Calu3 (cell line): ENCODE measurements at places on chromosomes 4 and X. TPM values are rescaled to one million over a fixed set of nuclear protein-coding genes. Genes with fewer than 3 reads are reported as not detected.

Gene KIT
- total RNA-seq: not detected in 2 replicates

Gene GAGE12J
- not detected in 2 replicates for total RNA-seq

Gene USP17L19
- total RNA-seq: not detected in 2 replicates

Gene GABRQ
- total RNA-seq: not detected in 2 replicates

Gene APLN
- total RNA-seq: 0.35 TPM in 1 of 2 replicates, not detected in the other

Gene TMEM154
- total RNA-seq: 23.3 and 26.4 TPM in 2 replicates

Gene FATE1
- not detected in 2 replicates for total RNA-seq

Gene COX7B2
- not detected in 2 replicates for total RNA-seq

Gene RIBC1
- 1.2 and 1.6 TPM in 2 replicates for total RNA-seq

Gene SLC49A3
- total RNA-seq: 0.24 and 0.40 TPM in 2 replicates

Gene RTL3
- not detected in 2 replicates for total RNA-seq

Gene SPIN3
- 19.4 and 26.2 TPM in 2 replicates for total RNA-seq

- H3K4me1 ChIP-seq: peaks cover 9% of the 10 kb centered on the region
- H3K27me3 ChIP-seq: no peaks in the 10 kb centered on the region
- peak overlapping the region; percentile 69 for H3K4me3 ChIP-seq
- DNase-seq: peak; percentile 15
- H3K27ac ChIP-seq: peak overlapping the region; percentile 66
Measured at GRCh38 chr4:79049840-79050540, 110.8 kb upstream of the PAQR3 start.

DNA sequence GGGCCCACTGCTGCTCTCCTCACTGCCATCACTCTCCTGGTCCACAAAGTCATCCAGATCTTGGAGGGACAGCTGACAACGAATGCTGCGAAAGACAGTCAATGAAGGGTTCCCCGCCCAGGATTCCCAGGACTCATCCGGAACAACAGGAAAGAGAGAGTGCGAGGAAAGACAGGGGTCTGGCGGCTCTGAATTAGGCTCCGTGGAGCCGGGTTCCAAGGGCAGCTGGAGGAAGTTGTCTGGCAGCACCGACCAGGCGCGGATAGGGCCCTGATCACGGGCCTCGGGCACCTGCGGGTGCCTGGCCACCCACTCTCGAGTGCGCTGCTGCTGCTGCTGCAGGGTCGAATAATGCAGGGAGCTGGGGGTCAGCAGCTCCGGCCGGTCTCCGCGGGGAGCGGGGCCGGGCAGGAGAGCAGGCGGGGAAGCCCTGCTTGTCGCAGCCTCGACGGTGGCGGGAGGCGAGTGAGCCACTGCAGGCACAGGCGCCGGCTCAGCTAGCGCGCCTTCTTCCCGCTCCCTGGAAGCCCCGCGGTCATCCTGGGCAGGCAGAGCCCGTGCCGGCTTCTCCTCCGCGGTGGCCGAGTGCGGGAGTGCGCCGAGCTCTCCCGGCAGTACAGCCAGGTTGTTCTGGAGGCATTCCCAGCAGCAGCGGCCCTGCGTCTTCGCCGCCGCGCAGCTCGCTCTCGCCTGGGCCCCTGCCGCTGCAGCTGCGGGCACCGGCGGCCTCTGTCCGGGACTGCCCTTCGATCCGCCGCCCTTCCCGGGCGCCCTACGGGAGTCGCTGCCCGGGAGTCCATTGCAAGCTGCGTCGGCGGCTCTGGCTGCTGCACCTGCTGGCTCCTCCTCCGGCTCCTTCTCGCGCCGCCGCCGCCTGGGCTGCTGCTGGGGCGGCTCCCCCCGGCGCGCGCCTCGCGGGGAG lies 1.1 kb downstream of the SOWAHB start:
- H3K4me3 ChIP-seq: peak overlapping the region; percentile 71
- H3K36me3 ChIP-seq: peaks cover 16% of the 10 kb centered on the region
- H3K27me3 ChIP-seq: peaks cover 12% of the 10 kb centered on the region
- peak; percentile 54 for DNase-seq

DNA sequence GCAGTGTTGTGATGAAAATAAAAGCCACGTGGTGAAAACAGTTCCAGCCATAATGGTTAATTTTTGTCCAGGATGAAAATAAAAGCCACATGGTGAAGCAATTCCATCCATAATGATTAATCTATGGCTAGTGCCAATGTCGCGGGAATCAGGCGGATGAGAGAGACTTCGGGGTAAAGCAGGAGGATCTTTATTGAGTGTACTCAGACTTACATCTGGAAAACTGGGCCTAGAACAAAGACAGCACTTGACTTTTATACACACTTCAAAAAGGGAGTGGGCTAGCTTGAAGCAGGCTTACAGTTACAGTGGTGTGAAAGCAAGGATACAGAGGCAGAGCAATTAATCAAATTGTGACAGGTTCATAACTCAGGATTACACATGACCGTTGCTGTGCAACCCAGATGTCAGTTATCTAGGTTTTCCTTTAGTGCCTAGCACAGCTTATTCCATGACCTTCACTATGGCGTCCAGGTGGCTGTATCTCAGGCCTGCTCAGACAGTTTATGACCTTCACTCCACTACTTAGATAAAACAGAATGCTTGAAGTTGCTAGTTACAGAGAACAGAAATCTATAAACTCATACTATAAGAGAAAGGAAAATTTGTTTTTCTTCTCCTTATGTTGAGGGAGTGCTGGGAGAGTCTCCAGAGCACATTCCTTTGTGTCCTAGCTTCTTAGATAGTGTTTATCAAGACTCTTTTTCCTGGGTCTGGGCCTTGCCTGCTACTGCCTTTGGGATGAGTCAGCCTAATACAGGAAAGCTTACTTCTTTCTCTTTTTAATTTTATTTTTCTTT lies 5.9 kb upstream of the PLA2G12A start:
- H3K27me3 ChIP-seq: no peaks in the 10 kb centered on the region
- no peaks in the 10 kb centered on the region for H3K4me1 ChIP-seq
- no peak overlapping the region for H3K4me3 ChIP-seq
- no peaks in the 10 kb centered on the region for H3K36me3 ChIP-seq

GRCh38 chr4:78553043-78553396 lies 1.4 kb downstream of the ANXA3 start:
- no peak for DNase-seq
- peak overlapping the region; percentile 86 for H3K4me3 ChIP-seq
- H3K4me1 ChIP-seq: peaks cover 41% of the 10 kb centered on the region
- no peaks in the 10 kb centered on the region for H3K27me3 ChIP-seq

- peaks cover 17% of the 10 kb centered on the region for H3K36me3 ChIP-seq
- H3K4me3 ChIP-seq: peak overlapping the region; percentile 33
- no peaks in the 10 kb centered on the region for H3K27me3 ChIP-seq
- H3K27ac ChIP-seq: peak overlapping the region; percentile 83
- DNase-seq: peak; percentile 34
Measured at GRCh38 chrX:24145303-24146186, 4.0 kb upstream of the ZFX start.

DNA sequence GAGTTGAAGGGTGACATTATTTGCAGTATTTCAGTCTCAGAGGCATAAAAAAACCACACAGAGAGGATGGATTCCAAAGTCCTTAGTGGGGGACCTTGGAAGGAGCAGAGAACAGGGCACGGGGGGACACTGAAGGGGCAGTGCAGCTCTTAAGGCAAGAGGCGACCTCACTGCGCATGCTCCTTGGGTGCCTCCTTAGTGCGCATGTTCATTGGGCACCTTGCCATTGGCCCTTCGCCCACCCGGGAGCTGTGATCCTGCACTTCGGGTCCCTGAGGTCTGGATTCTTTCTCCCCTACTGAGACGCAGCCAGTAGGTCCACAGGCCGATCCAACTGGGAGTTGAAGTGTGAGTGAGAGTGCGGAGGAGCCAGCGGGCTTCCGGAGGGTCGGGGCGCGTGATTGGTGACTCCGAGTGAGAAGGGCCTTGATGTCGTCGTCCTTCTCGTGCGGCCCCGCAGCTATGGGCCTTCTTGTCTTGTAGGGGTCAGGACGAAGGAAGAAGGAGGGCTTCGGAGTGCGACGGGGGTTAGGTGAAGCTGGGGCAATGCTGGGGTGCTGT lies at the start of gene XAGE5:
TSS of gene XAGE5 (plus strand) at position 223 of the 561 bp plus-strand sequence. CDS start 1,280 bp downstream, outside the sequence.
- H3K4me3 ChIP-seq: no peak within 1 kb of the TSS
- H3K27ac ChIP-seq: no peak within 1 kb of the TSS
- no peaks in the 10 kb centered on the region for H3K4me1 ChIP-seq
- no peaks in the 10 kb centered on the region for H3K36me3 ChIP-seq

GRCh38 chrX:108105473-108105872 lies 13.9 kb downstream of the ATG4A start:
- H3K4me1 ChIP-seq: no peaks in the 10 kb centered on the region
- no peaks in the 10 kb centered on the region for H3K36me3 ChIP-seq
- no peak for DNase-seq
- no peak overlapping the region for H3K4me3 ChIP-seq

DNA sequence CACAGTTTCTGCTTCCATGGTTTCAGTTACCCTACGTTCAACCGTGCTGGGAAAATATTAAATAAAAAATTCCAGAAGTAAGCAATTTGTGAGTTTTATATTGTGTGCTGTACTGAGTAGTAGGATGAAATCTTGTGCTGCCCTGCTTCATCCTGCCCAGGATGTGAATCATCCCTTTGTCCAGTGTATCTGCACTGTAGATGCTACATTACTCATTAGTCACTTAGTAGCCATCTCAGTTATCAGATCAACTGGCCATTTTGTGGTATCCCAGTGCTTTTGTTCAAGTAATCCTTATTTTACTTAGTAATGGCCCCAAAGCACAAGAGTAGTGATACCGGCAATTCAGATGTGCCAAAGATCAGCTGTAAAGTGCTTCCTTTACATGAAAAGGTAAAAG lies 97.9 kb downstream of the COX18 start:
- H3K27ac ChIP-seq: no peak overlapping the region
- H3K4me1 ChIP-seq: no peaks in the 10 kb centered on the region
- no peak for DNase-seq
- H3K4me3 ChIP-seq: no peak overlapping the region
- no peaks in the 10 kb centered on the region for H3K36me3 ChIP-seq

- peaks cover 31% of the 10 kb centered on the region for H3K27me3 ChIP-seq
- H3K27ac ChIP-seq: no peak overlapping the region
- no peak for DNase-seq
- H3K36me3 ChIP-seq: no peaks in the 10 kb centered on the region
- no peak overlapping the region for H3K4me3 ChIP-seq
- H3K4me1 ChIP-seq: no peaks in the 10 kb centered on the region
Measured at GRCh38 chr4:4344915-4345527, 41.9 kb upstream of the NSG1 start.

DNA sequence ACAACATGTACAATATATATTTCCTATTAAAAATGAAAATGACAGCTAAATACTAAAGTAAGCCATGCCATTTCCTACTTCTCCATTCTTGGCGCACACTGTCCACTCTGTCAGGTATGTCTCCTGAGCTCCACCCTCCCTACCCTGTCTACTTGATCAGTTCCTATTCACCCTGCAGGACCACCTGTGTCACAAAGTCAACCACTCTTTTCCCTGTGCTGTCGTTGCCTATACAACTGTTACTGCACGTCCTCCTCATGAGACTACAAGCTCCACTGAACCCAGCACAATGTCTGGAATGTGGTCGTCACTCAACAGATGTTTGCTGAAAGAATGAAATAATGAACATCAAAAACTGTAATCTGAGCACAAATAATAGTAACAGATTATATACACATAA lies 54.9 kb downstream of the SLC9A7 start:
- peaks cover 14% of the 10 kb centered on the region for H3K4me1 ChIP-seq
- H3K36me3 ChIP-seq: no peaks in the 10 kb centered on the region
- H3K27ac ChIP-seq: no peak overlapping the region
- H3K27me3 ChIP-seq: no peaks in the 10 kb centered on the region

DNA sequence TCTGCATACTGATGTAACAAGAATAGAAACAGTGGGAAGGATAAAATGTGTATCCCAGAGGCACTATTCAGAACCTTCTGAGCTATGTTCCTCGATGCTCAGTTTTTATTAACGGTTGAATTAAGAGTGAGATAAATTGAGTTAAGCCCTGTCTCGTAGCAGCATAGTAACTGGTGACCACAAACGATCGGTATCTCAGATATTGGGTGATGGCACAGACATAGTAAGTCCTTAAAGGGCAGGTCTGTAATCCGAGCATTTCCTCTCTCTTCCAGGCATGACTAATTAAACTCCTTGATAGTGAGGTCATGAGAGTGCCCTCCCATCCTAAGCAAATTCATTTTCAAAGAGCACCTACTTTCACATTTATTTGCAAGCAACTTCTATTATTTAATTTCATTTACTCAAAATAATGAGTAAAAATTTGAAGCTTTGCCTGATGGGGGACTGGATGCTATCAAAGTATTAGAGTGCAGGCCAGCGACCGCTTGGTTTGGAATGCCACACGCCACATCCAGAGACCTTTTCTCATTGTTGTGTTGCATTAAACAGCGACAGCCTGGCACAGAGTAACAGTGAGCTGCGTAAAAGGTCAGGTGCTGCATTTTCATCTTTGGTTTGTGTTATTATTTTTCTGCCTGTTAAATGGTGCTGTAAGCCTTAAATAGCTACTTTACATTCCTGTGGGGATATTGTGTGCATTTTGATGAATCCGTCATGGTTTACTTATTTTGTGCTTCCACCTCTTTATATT lies 101.9 kb downstream of the PCDH7 start:
- DNase-seq: no peak
- no peaks in the 10 kb centered on the region for H3K36me3 ChIP-seq
- no peaks in the 10 kb centered on the region for H3K4me1 ChIP-seq
- H3K4me3 ChIP-seq: no peak overlapping the region
- H3K27ac ChIP-seq: no peak overlapping the region
- H3K27me3 ChIP-seq: no peaks in the 10 kb centered on the region

GRCh38 chr4:52904421-52904820 lies 42.3 kb downstream of the RASL11B start:
- no peak for DNase-seq
- H3K27ac ChIP-seq: no peak overlapping the region
- no peaks in the 10 kb centered on the region for H3K27me3 ChIP-seq
- no peaks in the 10 kb centered on the region for H3K4me1 ChIP-seq
- H3K36me3 ChIP-seq: peaks cover 6% of the 10 kb centered on the region
- H3K4me3 ChIP-seq: no peak overlapping the region

GRCh38 chrX:46838486-46838870 lies 1.6 kb downstream of the RP2 start:
- peaks cover 29% of the 10 kb centered on the region for H3K36me3 ChIP-seq
- peaks cover 8% of the 10 kb centered on the region for H3K4me1 ChIP-seq

GRCh38 chr4:158170691-158171561 lies 1.9 kb downstream of the GASK1B start:
- H3K27me3 ChIP-seq: no peaks in the 10 kb centered on the region
- peak overlapping the region; percentile 80 for H3K4me3 ChIP-seq
- peak; percentile 71 for DNase-seq
- H3K36me3 ChIP-seq: peaks cover 9% of the 10 kb centered on the region
